ENCODE measurements at places on chromosomes 3 and 15.

DNA sequence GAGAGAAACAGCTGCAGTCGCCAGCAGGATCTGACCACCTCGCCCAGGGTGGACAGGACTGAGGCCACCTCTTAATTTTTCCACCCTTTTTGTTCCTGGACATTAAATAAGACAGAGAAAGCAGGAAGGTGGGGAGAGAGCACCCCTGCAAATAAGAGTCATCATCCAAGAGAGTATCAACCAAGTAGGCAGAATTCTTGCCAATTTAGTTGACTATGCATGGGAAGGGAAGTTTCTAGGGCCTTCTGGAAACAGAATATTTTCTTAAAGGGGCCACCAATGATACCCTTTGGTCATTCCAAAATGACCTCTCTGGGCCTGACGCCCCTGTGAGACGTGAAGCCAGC, 136.2 kb downstream of the TJP1 start:
- no peak for DNase-seq

DNA sequence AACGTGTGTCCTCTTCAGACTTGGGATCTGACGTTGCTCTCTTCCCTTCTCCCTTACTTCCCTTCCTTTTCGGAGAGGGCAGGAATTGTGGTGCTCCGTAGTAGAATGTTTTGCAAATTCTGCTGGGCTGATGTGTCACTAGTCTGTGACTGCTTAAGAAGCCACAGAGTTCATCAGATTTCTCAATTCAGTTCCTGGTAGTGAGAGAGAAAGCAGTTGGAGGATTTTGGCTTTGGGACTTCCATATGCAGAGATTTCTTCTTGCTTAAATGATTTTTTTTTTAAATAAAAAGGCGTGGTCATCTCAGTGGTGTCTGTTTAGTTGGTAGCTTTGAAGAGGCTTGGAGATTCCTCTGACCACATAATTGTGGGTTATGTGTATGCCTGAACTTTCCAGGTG, 10.1 kb downstream of the CEMIP start:
- DNase-seq: no peak

- no peak for DNase-seq
Measured at GRCh38 chr3:160806094-160806493, 50.1 kb downstream of the PPM1L start.

- DNase-seq: no peak
Measured at GRCh38 chr3:79268422-79268821, 499.4 kb downstream of the ROBO1 start.

DNA sequence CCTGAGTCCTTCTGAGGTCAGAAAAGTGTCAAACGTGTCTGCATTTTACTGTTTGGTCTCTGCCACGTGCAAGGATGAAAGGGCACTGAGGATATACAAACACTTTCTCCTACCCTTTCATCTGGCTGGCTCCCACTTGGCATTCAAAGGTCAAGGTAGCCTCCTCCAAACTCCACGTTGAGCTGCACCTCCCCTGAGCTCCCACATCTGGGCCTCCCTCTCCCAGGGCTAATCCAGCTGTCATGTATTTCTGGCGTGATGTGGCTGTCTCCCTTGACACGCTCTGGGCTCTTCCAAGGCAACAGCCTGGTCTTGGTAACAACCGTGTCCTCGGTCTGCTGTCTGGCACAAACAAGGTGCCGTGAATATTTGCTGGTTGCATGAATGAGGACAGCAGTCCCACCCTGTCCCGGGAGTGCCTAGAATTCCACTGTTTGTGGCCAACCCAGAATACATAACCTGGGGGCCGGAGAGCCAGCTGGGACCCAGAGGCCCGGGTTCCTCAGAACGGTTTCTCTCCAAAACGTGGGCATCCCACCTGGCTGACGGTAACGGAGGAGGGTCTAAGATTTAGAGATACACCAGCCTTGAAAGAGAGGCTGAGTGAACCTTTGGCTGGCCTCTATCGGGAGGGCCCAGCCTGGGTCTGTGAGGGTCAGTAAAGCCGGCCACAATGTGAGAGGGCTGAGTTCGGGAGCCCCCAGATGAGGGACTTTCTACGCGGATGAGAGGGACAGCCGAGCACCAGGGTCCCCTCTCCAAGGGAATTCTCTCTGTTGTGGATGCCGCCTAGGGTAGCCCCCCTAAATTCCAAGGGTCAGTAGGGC, 767 bp downstream of the GLT8D1 start:
- peak; percentile 51 for DNase-seq

- DNase-seq: no peak
Measured at GRCh38 chr15:64909546-64909945, 2.2 kb upstream of the ANKDD1A start.

DNA sequence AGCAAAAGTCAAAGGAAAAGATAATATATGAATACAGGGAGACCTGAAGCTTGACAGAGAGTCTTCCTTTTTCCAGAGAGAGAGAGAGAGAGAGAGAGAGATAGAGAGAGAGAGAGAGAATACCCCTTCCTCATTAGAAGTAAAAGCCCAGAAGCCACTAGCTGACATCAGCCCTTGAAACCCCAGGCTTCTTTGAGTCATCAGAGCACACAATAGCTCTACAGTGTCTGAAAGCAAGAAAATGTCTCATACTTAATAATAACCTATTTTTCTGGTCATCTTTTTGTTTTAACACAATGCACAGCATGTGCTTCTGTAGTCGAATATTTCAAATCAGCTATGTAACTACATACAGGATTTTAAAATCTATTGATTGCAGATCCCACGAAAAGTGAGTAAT, 109.2 kb upstream of the NANOGP8 start:
- DNase-seq: no peak

- no peak for DNase-seq
Measured at GRCh38 chr3:71399478-71399877, 184.1 kb downstream of the FOXP1 start.

GRCh38 chr3:99356696-99357095, 281.7 kb upstream of the COL8A1 start:
- DNase-seq: no peak

GRCh38 chr3:160842021-160843005, 86.3 kb downstream of the PPM1L start:
- no peak for DNase-seq

- no peak for DNase-seq
Measured at GRCh38 chr3:114402838-114403237, 109.0 kb downstream of the TIGIT start.

DNA sequence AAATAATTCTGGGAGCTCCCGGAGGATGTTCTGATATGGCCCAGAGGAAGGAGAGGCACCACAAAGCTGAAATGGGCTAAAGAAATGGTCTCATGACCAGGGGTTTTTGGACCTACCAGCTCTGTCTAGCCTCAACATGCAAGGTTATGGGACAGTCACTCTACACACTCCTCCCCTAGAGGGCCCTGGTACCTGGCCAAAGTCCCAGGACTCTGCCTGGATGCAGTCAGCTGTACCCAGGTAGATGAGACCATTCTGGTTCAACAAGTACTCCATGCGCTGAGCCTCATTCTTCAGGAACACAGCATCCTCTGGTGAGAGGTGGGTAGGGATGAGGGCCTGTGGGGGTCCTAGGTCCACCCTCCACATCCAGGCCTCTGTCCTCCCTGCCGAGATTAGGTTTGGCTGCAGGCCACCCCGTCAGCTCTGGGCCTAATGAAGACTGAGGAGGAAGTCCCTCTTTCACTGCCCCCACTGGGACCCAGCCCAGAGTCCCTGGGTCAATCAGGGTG, 9.5 kb downstream of the EPB42 start:
- no peak for DNase-seq

DNA sequence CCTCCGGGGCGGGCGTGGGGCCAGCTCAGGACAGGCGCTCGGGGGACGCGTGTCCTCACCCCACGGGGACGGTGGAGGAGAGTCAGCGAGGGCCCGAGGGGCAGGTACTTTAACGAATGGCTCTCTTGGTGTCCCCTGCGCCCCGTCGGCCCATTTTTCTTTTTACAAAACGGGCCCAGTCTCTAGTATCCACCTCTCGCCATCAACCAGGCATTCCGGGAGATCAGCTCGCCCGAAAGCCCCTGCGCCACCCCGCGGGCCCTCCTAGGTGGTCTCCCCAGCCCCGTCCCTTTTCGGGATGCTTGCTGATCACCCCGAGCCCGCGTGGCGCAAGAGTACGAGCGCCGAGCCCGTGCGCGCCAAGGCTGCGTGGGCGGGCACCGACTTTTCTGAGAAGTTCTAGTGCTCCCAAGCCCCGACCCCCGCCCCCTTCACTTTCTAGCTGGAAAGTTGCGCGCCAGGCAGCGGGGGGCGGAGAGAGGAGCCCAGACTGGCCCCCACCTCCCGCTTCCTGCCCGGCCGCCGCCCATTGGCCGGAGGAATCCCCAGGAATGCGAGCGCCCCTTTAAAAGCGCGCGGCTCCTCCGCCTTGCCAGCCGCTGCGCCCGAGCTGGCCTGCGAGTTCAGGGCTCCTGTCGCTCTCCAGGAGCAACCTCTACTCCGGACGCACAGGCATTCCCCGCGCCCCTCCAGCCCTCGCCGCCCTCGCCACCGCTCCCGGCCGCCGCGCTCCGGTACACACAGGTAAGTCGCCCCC, at the start of gene THBS1:
Gene THBS1, plus strand, starts transcription at position 595 of the 757 bp plus-strand sequence. CDS start 779 bp downstream, outside the sequence.
- peak; percentile 38 for DNase-seq

- no peak for DNase-seq
Measured at GRCh38 chr3:177781686-177782161, 584.4 kb upstream of the TBL1XR1 start.

- no peak for DNase-seq
Measured at GRCh38 chr15:92149029-92149428, 244.7 kb upstream of the ST8SIA2 start.

DNA sequence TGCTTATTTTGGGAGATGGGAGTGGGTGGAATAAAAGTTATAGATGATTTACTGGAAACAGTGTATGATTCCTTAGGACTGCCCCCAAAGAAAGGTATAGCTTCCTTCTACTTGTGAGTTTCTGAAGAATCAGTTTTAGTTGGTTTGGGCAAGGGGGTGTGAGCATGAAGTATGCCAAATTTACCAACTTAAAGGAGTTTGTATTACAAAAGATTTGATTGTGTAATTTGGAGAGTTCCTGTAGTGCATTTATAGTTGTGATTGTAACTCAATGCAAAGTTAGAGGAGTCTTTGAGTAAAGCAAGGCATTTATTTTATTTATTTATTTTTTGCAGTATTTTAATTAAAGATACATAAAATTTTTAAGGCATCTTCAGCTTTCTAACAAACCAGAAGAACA, 42.8 kb downstream of the TSC22D2 start:
- peak; percentile 74 for DNase-seq

DNA sequence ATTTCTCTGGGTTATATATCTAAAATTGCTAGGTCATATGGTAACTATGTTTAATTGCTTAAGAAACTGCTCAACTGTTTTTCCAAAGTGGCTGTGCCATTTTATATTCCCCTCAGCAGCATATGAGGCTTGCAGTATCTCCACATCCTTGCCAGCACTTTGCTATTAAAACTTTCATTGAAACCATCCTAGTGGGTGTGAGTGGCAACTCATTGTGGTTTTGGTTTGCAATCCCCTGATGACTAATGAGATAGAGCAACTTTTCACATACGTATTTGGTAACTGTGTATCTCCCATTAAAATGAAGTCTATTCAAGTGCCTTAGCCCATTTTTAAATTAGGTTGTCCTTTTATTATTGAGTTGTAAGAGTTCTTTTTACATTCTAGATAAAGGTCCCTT, 17.3 kb downstream of the KPNA1 start:
- peak; percentile 78 for DNase-seq

GRCh38 chr3:155481591-155481990, 188.1 kb upstream of the STRIT1 start:
- no peak for DNase-seq
